ENCODE measurements at places on chromosomes 7 and 10. TPM values are rescaled to one million over a fixed set of nuclear protein-coding genes. Genes with fewer than 3 reads are reported as not detected.

- H3K4me3 ChIP-seq, result no peak overlapping the region
- no peaks in the 10 kb centered on the region for H3K4me1 ChIP-seq
- H3K36me3 ChIP-seq, result no peaks in the 10 kb centered on the region
- no peaks in the 10 kb centered on the region for H3K27me3 ChIP-seq
- H3K27ac ChIP-seq, result no peak overlapping the region
- DNase-seq, result no peak
Measured at GRCh38 chr10:132347211-132347930, 15.4 kb downstream of the LRRC27 start.

DNA sequence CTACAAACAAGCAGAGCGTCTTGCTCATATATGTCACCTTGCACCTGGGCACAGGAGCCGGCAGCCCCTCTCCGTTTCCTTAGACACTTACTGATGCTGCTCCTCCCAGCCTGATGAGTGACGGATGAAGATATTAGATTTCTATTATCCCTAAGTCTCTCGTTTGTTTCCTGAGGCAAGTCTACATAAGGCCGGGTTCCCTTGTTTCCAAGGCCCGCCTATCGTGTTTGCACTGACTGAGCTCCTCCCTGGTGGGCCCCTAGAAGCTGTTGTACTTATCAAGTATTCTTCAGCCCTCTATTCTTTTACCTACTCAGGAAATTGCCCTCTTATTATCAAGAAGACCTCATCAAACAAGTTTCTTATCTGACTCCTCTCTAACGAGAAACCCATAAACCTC lies 18.5 kb downstream of the SH3PXD2A start:
- H3K4me1 ChIP-seq, result peaks cover 1% of the 10 kb centered on the region
- no peaks in the 10 kb centered on the region for H3K36me3 ChIP-seq
- H3K27me3 ChIP-seq, result peaks cover 1% of the 10 kb centered on the region
- no peak overlapping the region for H3K4me3 ChIP-seq
- DNase-seq, result no peak

GRCh38 chr10:117546581-117547015 lies 4.1 kb downstream of the EMX2 start:
- no peak overlapping the region for H3K4me3 ChIP-seq
- no peaks in the 10 kb centered on the region for H3K36me3 ChIP-seq
- H3K27me3 ChIP-seq, result peaks cover 83% of the 10 kb centered on the region
- DNase-seq, result no peak
- H3K4me1 ChIP-seq, result peaks cover 15% of the 10 kb centered on the region

DNA sequence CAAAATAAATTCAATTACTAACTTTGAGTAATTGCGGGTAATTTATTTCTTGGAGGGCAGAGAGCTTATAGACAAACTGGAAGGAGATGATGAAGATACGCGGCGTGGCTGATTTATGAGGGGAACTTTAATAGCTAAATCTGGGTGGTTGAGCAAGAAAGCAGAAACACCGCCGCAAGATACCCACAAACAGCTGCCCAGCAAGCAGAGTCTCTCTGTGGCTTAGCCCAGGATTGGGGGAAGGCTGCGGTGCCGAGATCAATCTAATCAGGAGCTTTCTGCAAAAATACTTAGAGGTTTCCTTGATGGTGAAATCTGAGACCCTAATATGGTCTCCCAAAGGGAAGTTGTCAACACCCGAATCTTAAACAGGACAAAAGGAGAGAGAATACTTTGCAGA lies 94.9 kb upstream of the MGMT start:
- H3K4me1 ChIP-seq, result no peaks in the 10 kb centered on the region
- no peak for DNase-seq
- H3K36me3 ChIP-seq, result no peaks in the 10 kb centered on the region
- peaks cover 17% of the 10 kb centered on the region for H3K27me3 ChIP-seq
- no peak overlapping the region for H3K27ac ChIP-seq
- no peak overlapping the region for H3K4me3 ChIP-seq

GRCh38 chr10:126016156-126016805 lies 119.9 kb downstream of the FANK1 start:
- H3K4me3 ChIP-seq, result no peak overlapping the region
- H3K36me3 ChIP-seq, result no peaks in the 10 kb centered on the region
- H3K27ac ChIP-seq, result no peak overlapping the region
- H3K4me1 ChIP-seq, result peaks cover 8% of the 10 kb centered on the region
- no peaks in the 10 kb centered on the region for H3K27me3 ChIP-seq
- DNase-seq, result no peak

DNA sequence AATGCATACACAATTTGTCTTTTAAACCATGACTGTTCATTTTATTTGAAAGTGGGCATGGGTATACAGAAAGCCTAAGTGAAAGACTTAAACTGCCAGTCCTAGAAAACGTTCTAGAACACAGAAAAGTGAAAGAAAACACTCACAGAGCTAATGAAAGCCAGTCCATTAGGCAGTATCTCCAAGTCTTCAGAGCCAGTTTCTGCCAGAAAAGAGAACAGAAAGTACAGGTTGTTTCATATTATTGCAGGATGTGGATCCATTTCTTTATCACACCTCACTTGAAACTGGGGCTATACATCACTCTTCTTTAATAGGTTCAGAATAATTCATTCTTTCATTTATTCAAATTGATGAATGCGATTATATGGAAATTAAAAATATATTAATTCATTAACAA lies 7.7 kb downstream of the PON1 start:
- H3K4me1 ChIP-seq, result no peaks in the 10 kb centered on the region
- H3K36me3 ChIP-seq, result no peaks in the 10 kb centered on the region
- no peak overlapping the region for H3K4me3 ChIP-seq

DNA sequence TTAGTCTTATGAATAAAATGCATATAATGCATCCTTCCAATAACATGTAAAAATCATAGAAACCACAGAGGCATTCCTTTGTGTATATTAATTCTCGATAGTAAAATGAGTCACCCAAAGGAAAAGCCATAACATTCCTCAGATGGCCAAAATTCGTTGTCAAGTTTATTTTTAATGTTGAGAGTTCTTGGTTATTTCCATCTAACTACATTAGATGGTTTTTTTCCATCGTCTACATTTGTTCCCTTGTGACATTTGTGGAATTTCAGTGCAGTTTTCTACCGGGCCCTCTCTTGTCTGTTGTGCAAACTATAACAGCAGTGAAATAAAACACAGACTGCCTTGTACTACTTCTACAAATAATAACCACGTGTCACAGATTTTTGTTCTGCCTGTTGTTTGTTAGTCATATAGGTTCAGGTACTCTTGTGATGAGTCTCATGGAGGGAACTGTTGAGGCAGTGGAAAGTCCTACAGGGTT lies 54.7 kb upstream of the CCAR1 start:
- peaks cover 12% of the 10 kb centered on the region for H3K4me1 ChIP-seq
- no peak overlapping the region for H3K27ac ChIP-seq
- H3K27me3 ChIP-seq, result no peaks in the 10 kb centered on the region
- DNase-seq, result no peak
- no peak overlapping the region for H3K4me3 ChIP-seq
- peaks cover 5% of the 10 kb centered on the region for H3K36me3 ChIP-seq

- H3K36me3 ChIP-seq, result no peaks in the 10 kb centered on the region
- peak; percentile 66 for DNase-seq
- H3K27ac ChIP-seq, result peak overlapping the region; percentile 73
- H3K27me3 ChIP-seq, result no peaks in the 10 kb centered on the region
- peak overlapping the region; percentile 26 for H3K4me3 ChIP-seq
- peaks cover 35% of the 10 kb centered on the region for H3K4me1 ChIP-seq
Measured at GRCh38 chr7:106425017-106425719, 140.4 kb upstream of the NAMPT start.

- H3K4me1 ChIP-seq, result no peaks in the 10 kb centered on the region
- no peaks in the 10 kb centered on the region for H3K36me3 ChIP-seq
- H3K27me3 ChIP-seq, result no peaks in the 10 kb centered on the region
- no peak overlapping the region for H3K27ac ChIP-seq
Measured at GRCh38 chr7:7505915-7506314, 29.8 kb downstream of the COL28A1 start.

DNA sequence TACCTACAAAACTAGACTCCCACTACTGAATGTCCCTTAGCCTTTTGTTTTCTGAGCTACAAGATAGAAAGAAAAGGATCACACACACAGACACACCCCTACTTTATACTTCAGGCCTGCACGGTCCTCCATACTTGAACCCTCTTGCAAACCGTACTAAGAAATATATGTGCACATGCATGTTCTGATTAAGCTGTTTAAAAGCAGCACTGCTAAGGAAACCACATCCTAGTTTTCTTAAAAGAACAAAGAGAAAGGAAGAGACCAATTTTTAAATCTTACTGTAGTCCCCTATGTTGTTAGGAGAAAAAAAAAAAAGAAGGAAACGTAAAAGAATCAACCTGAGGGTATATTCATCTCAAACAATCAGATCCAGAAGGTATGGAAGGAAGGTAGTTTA lies 501.2 kb downstream of the PARD3 start:
- H3K4me1 ChIP-seq, result no peaks in the 10 kb centered on the region
- H3K27ac ChIP-seq, result no peak overlapping the region

DNA sequence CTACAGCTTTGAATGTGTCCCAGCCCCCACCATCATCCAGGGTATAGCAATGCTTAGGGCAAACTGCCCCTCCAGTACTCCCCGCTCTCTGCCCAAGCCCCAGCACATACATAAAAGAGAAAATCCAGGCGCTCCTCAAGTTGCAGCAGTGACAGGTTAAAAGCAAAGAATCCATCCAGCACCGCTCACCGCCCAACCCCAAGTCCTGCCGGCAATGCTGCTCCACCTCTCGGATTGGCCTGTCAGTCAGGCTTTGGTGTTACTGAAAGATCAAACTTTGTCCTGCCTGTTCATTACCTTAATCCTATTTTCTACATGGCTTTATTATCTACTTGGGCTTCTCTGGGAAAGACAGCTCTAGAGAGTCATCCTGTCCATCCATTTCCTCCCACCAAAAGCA lies 31.9 kb downstream of the DPCD start:
- H3K27me3 ChIP-seq, result no peaks in the 10 kb centered on the region
- DNase-seq, result no peak
- no peak overlapping the region for H3K4me3 ChIP-seq
- H3K36me3 ChIP-seq, result peaks cover 13% of the 10 kb centered on the region
- no peaks in the 10 kb centered on the region for H3K4me1 ChIP-seq

DNA sequence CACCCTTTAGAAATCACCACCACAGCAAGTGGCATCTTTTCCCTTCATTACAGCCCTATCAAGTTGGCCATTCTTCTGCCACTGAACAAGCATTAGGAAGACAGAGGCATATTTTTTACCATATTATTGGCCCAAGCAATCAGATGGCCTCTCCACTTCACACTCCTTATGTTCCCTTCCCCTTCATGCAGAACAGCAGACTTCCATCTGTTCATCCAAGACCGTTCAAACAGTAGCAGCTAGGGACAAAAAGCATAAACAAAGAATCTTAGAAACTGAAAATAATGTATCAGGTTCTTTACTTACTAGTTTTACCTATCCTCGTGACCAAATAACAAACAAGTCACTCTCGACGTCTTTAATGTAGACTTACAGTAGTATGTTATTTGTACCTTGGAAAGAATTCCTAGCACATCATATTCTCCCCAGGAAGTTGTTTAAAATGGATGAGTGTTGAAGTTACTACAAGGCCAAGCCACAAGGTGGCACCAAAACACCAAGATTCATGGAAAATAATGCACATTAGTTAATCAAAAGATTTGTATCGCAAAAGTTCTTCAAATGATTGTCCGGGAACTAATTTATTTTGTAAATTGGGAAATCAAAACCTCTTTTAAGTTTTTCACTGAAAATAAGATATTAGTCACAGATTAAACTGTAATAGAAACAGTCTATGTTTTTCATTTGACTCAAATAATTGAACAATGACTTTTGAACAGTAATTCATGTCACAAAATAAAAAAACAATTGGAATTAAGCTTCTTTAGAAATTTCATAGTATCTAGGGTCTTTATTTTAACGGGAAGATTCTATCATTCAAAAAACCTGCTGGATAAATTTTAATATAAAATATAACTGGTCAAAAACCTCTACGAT lies 112.1 kb downstream of the VPS41 start:
- no peak overlapping the region for H3K4me3 ChIP-seq
- H3K27me3 ChIP-seq, result no peaks in the 10 kb centered on the region
- no peaks in the 10 kb centered on the region for H3K36me3 ChIP-seq
- no peaks in the 10 kb centered on the region for H3K4me1 ChIP-seq
- H3K27ac ChIP-seq, result no peak overlapping the region

- DNase-seq, result no peak
- H3K27ac ChIP-seq, result no peak overlapping the region
- H3K4me3 ChIP-seq, result no peak overlapping the region
- H3K36me3 ChIP-seq, result no peaks in the 10 kb centered on the region
- peaks cover 2% of the 10 kb centered on the region for H3K27me3 ChIP-seq
- H3K4me1 ChIP-seq, result no peaks in the 10 kb centered on the region
Measured at GRCh38 chr10:48245977-48246376, 28.5 kb downstream of the FRMPD2 start.

DNA sequence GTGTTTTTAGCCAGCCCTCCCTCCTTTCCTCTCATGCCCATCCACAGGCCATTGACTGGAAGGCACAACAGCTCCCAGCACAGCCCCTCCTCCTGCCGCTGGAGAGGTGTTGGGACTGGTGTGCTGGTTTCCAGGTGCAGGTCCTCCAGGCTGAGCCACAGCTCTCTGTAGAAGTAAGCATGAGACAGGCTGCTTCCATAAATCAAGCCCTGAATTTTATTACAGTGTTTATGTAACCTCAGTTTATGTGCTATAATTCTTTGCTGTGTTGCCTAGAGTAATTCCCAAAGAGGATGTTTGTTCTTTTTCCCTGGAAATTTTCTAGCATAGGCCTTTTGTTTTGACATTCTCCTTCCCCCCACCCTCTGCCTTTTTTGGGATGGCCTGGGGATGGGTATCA lies 445.8 kb downstream of the AUTS2 start:
- DNase-seq, result no peak
- H3K27ac ChIP-seq, result no peak overlapping the region
- no peaks in the 10 kb centered on the region for H3K4me1 ChIP-seq
- no peak overlapping the region for H3K4me3 ChIP-seq
- H3K27me3 ChIP-seq, result no peaks in the 10 kb centered on the region
- no peaks in the 10 kb centered on the region for H3K36me3 ChIP-seq

DNA sequence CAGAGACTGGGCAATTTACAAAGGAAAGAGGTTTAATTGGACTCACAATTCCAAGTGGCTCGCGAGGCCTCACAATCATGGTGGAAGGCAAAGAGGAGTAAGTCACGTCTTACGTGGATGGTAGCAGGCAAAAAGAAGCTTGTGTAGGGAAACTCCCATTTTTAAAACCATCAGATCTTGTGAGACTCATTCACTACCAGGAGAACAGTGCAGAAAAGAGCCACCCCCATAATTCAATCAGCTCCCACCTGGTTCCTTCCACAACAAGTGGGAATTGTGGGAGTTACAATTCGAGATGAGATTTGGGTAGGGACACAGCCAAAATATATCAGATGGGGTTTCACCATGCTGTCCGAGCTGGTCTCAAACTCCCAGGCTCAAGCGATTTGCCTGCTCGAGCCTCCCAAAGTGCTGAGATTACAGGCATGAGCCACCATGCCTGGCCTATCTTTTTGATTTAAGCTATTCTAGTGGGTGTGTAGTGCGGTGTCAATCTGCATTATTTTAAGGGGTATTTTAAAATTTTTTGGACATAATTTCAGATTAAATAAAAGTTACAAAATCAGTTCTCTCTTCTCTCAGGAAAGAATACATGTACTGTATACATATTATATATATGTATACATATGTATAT lies 9.0 kb upstream of the MRPS16 start:
- H3K36me3 ChIP-seq, result no peaks in the 10 kb centered on the region
- no peaks in the 10 kb centered on the region for H3K27me3 ChIP-seq
- no peak overlapping the region for H3K27ac ChIP-seq
- H3K4me3 ChIP-seq, result no peak overlapping the region

GRCh38 chr10:28177944-28178637 lies 124.8 kb downstream of the MPP7 start:
- H3K27ac ChIP-seq, result peak overlapping the region; percentile 83
- H3K36me3 ChIP-seq, result no peaks in the 10 kb centered on the region
- DNase-seq, result no peak
- no peaks in the 10 kb centered on the region for H3K27me3 ChIP-seq
- peaks cover 25% of the 10 kb centered on the region for H3K4me1 ChIP-seq
- H3K4me3 ChIP-seq, result peak overlapping the region; percentile 77

SPDYE16 gene
- 0.25 TPM for total RNA-seq

KEL gene
- total RNA-seq, result 1.1 TPM

All from activated CD4-positive, alpha-beta memory T cell treated with anti-CD3 and anti-CD28 coated beads, Interleukin-2, amount 10 ng/mL, durations not matched to agents 7 days and 5 days (primary cell).